ENCODE measurements at places on chromosomes 13 and 19.

DNA sequence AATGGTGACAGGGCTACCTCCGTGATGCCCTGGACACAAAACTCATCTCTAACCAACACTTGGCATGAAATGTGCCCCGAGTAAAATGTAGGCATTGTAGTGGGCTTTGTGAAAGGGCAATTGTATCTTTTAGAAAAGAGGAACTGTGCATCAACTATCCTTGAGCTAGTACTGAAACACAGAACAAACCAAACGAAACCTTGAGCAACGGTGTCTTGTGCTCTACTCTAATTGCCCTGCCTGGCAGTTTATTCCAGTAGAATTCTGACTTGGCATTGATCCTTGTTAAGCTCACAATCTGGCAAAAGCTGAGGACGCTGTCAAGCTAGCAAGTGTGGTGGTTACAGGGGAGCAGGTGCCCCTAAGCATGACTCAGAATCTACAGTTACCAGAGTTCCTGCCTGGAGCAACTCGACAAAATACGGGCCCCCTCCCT is 707.1 kb upstream of the SPRY2 start:
- DNase-seq: no peak

DNA sequence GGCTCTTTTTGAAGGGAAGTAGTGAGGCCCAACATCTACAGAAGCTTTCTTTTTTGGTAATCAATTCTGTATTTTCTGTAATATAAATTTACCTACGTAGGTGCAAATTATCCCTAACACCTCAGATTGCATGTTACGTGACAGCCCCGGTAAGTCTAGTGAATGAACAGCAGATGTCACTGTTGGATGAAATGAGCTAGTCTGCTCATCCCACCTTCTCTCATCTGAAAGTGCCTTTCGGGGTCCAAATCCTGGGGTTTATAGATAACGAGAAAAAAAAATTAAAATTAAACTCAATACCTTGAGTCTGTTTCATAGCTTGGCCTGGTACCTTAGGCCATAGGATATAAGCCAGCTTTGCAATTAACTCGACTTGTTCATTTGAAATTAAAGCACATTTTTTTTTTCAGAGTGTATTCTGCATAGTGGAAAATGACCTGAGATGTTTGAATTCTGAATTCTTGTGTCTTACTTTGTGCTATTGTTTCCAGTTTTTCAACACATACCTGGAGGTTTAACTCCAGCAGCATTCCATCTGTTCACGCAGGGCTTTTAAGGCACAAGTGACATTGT is 548.2 kb downstream of the GPC5 start:
- DNase-seq: peak; percentile 12

- no peak for DNase-seq
Observed at GRCh38 chr13:73777134-73777533, 357.1 kb downstream of the KLF12 start.

GRCh38 chr19:39927076-39927475 is 7.4 kb downstream of the FCGBP start:
- no peak for DNase-seq

DNA sequence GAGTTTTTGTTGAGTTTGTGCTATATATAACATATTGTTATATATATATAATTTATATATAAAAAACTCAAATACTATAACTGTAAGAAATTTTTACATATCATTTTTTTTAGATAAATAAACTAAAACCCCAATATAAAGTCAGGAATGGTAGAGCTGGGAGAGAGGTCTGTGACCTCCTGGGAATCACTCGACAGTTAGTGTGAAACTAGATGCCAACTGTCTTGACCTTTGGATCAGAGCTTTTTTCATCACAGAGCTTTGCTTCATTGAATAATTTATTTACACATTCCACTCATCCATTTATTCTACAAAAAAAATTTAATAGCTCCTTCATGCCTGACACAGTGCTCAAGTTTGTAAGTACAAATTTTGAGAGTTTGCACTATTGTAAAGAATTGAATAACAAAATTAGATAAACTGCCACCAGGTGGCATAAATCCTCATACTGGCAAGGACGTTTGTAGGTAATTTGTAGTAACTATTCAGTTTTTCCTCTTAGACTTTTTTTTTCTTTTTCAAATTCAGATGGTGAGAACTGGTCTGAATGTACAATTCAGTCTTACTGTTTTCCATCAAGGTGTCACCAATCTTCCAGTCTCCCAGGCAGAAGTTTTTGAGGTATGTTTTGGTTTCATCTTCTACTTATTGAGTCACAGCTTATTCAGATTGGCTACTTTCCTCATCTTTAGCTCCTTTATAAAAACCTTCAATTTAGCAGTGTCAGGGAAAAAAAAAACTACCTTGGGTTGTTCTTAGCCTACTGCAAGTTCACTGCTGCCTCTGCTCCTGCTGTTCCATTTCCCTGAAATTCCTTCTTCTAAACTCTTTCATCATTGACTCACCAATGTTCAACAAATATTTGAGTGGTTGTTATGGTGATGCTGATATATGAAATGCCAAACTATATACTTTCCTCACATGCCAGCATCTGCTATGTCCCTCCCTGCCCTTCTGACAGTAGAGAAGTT is 28.7 kb downstream of the LACC1 start:
- peak; percentile 6 for DNase-seq

DNA sequence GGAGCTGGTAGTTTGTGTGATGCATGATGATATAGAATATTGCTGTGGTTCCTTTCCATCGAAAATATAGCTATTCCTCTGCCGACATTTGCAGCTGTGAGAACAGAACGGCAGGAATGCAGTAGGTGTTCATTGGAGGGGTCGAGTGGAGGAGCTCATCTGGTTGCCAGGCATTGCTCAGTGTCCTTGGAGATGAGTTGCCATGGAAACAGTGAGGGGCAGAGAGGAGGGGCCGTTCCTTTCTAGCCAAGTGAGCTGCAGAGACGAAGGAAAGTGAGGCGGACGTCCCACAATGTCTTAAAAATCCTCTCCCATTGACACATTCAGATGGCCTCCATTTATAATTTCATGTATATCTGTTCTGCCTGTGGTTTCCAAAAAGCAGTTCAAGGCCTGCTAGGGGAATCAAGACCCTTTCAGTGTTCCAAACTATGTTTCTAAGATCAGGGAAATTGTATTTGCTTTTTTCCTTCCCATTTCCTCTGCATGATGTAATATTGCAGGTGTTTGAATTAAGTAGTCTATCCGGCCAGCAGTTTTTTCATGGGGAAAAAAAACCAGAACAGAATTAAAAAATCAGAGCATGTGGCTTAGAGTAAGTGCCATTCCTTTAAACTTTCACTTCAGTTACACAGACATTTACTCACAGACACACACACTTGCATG is 41.2 kb upstream of the ZNF835 start:
- DNase-seq: no peak

Measured in endothelial cell (in vitro differentiated cells).